ENCODE measurements at places on chromosomes 6 and 20. TPM values are rescaled to one million over a fixed set of nuclear protein-coding genes. Genes with fewer than 3 reads are reported as not detected.

EFCAB8 gene
- 0.11 TPM for total RNA-seq

DZANK1 gene
- total RNA-seq, result 1.6 TPM

PHACTR1 gene
- 3.7 TPM for total RNA-seq

DNA sequence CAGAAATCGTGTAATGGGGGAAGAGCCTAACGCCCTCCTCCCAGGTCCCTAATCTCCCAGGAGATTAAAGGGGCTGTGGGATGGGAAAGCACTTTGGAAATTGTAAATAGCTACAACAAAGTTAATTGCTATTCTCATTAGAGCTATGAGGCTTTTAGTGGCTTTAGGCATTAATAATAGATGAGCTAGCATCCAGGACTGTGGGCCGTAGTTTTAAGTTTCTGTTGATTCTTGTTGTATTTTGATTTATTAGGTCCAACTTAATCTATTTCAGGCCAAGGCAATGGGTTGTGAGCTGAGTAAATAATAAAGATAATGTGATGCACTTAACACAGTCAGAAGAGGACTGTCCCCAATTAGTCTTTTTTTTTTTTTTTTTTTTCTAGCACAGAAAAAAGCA lies 67.7 kb downstream of the ANKRD6 start:
- no peak for DNase-seq

DNA sequence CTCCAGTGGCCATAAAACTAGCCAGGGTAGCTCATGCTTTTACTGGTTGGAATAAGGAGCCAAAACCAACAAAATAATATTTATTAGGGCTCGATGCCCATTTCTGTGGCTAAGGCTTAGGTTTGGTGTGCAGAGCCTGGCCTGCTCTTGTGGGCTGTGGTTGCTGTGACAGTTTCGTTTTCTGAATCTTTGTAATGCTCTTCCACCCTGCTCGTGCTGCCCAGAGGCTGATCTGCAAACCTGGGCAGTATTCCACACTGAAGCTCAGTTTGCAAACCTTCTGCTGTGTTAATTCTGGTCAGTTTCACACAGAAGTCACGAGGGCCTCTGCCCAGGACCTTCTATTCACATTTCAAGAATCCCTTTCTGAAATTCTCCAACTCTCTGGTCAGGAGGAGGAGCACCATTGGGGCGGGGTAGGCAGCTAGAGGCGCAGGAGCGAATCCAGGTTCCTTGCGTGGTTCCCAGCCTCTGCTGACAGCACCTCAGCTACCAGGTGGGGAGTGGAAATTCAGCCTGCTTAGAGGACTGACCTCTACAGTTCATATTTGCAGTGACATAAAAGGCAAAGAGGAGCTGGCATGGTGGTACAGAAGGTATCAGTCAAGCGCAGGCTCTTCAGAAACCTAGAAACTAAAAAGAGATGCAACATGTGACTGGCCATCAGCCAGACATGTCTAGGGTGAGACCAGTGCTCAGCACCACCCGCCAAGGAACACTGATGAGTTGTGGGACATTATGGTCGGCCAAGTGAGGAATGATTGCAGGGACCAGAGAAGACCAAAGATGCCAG lies 14.3 kb upstream of the C20orf144 start:
- DNase-seq, result no peak

DNA sequence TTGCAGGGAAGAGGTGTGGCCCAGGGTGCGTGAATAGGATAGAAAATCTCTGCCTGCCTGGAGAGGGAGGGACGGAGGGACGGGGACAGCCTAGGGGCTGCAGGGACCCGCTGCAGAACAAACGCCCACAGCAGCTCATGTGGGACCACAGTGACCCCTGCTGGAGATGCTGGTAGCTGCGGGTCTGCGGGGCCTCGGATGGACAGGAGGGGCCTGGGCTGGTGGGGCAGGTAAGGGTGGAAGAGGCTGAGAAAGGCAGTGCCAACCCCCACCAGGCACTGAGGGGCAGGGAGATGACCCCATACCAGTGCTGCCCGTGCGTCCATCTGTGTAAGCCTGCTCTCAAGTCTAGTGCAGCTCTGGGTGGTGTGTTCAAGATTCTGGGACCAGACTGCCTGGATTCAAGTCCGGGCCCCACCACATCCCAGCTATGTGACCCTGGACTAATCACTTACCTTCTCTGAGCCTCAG lies 39.4 kb downstream of the KIAA1755 start:
- DNase-seq, result peak; percentile 36

- no peak for DNase-seq
These were observed 106.5 kb downstream of the QRSL1 start for GRCh38 chr6:106735828-106736227.
